Psoas muscle (tissue), 8 donors: ENCODE measurements at places on chromosomes 12 and 14. TPM values are rescaled to one million over a fixed set of nuclear protein-coding genes. Genes with fewer than 3 reads are reported as not detected.

Gene ERH
- polyA plus RNA-seq: 76.9 TPM

Gene HHIPL1
- 0.18 TPM for polyA plus RNA-seq

DNA sequence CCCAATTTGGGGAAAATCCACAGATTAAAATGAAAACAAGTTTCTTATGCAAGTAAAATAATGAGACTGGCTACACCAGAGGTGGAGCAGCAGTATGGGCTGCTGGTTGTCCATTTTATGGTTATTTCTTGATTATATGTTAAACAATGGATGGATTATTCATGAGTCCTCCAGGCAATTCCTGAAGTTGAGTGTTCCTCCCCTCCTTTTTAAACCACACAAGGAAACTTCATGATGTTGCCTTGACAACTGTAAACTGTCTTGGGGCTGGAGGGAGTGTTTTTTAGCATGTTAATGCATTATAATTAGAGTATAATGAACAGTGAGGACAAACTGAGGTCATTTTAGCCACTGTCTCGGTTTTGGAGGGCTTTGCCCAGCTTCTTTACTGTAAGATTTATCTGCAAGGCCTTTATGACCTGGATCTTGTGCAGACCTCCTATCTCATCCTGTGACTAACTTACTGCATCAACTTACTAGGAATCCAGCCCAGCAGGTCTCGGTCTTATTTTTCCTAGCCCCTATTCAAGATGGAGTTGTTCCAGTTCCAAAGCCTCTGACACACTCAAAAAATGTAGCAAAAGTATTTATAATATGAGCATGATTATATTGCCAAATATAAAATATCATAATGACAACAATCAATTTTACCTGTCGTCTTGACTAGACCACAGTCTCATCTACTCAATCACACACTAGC lies 534.0 kb downstream of the TMEM121 start:
- DNase-seq: no peak

DNA sequence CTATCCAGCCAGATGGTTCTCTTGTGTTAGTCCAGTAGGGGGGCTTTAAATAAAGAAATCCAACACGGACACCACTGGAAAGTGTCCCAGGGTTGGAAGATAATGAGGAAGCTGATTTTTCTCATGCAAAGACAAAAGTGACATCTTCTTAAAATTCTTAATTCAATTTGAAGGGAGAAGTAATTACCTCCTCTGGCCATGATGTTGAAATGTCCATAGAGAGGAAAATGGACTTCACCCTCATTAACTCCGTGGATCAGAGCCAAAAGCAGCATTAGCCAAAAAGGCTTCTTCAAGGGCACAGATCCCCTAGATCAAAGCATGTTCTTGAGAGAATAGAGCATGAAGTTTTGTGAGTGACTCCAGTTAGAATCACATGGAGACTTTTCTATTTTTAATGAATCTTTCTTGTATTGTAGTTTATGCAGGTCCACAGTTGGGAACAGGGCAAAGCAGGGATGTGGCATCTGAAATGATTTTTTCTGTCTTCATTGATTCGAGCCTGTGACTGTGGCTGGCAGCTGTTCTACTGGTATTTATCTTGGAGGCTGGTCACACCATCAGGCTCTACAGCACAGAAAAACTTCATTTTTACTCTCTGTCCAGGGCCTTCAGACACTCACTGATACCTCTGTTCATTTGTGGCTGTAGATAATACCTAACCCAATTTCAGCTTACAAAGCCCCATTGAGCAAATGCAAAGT lies 1002.5 kb downstream of the AACS start:
- DNase-seq: no peak

DNA sequence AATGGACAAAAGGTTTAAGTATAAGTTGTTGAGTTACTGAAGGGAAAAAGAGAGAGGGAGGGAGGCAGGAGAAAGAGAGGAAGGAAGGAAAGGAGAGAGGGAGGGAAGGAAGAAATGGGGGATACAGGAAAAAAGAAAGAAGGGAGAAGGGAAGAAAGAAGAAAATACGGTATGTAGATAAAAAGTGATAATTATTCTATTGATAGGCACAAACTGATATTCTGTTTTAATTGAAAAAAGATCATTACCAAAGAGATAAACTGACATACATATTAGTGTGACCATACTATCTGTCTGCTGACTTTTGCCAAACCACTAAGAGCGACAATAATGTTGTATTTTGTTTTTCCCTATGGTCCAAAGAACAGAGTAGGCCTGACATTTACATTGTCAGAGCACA lies 154.5 kb downstream of the LRFN5 start:
- no peak for DNase-seq

- no peak for DNase-seq
Observed at GRCh38 chr14:20372796-20373195, 29.4 kb downstream of the PARP2 start.

DNA sequence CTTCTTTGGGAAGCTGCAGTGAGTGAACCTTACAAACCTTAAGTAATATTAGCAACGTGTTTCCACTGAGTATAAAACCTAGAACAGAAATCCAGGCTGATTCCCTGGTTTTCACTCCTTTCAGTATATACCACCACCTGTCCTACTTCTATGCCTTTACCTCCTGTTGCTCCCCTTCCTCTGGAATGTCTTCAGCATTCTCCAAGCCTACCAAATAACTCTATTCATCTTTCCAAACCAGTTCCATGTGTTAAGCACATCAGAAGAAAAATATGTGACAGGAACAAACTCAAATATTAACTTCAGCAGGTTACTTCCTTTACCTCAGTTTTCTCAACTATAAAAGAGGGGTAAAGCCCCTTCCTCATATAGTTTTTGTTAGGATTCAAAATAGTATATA lies 39.8 kb downstream of the LIMA1 start:
- DNase-seq: no peak

- no peak for DNase-seq
Observed at GRCh38 chr12:5258498-5258897, 173.4 kb upstream of the NTF3 start.
